Epithelial cell of proximal tubule (primary cell): ENCODE measurements at places on chromosomes 13 and 19.
A peak's percentile ranks its signal among the peaks of the same experiment; 100 is the strongest.

DNA sequence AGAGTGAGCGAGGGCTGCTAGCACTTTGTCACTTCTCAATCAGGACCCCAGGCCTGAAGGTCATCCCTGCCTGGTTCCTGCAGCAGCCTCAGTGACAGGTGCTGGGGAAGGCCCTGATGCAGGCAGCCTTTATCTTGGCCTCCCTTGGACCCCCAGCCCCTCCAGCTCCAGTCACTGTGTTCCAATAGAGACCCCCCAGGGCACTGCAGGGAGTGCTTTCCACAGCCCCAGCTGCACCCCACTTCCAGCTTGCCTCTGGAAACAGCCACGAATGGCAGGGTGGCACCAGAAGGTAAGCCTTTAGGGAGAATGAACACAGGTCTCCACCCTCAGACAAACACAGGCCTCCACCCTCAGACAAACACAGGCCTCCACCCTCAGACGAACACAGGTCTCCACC is 241.6 kb upstream of the SGCG start:
- no peak for DNase-seq

GRCh38 chr19:34033880-34034279 is 138.4 kb upstream of the LSM14A start:
- no peak for DNase-seq

GRCh38 chr13:113862191-113862930 is 1.5 kb downstream of the GAS6 start:
- no peak for DNase-seq

- no peak for DNase-seq
Measured at GRCh38 chr13:79491715-79492114, 10.8 kb downstream of the NDFIP2 start.

DNA sequence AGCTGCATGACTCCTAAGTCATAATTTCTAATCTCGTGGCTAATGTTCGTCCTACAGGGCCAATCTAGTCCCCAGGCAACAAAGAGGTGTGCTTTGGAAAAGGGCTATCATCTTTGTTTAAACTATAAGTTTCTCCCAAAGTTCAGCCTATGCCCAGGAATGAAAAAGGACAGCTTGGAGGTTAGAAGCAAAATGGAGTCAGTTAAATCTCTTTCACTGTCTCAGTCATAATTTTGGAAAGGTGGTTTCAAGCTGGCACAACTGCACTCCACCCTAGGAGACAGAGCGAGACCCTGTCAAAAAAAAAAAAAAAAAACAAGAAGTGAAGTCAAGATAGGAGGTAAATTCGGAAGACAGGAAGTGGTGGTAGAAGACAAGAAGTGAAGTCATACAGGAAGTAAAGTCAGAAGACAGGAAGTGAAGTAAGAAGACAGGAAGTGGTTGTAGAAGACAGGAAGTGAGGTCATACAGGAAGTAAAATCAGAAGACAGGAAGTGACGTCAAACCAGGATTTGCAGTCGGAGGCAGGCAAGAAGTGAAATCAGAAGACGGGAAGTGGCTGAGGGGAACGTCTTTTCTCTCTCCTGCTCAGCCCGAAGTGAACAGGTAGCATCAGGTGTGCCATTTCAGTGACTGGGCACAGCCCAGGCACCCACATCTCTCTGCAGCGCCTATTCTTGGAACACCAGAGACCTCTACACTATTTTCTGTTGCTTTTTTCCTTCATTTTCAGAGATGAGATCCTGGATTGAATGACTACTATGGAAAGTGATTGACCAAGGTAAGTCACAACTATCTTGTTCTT is 32.2 kb downstream of the GP6 start:
- peak; percentile 13 for DNase-seq

- no peak for DNase-seq
Measured at GRCh38 chr19:14629557-14629956, 45.1 kb downstream of the ADGRE3 start.

- DNase-seq, result no peak
Measured at GRCh38 chr13:80866921-80867320, 526.0 kb upstream of the SPRY2 start.

DNA sequence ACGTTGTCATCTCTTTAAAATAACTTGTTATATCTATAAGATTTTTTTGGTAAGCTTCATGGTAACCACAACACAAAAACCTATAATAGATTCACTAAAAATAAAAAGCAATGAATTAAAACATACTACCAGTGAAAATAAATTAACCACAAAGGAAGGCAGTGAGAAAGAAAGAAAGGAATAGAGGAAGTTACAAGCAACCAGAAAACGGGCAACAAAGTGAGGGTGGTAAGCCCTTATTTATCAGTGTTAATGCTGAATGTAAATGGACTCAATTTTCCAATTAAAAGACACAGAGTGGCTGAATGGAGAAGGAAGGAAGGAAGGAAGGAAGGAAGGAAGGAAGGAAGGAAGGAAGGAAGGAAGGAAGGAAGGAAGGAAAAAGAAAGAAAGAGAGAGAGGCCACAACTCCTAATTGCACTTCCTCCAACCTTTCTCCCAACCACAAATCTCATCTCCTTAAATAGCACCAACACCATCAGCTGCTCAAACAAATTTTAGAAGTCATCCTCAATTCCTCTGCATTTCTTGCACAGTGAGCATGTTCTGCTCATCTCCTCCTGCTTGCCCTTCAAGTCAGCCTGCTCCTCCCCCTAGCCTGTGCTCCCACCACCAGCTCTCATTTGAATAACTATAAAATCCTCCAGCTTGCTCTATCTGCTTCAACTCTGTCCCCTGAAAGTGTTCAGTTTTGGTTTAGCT is 48.6 kb downstream of the CCNA1 start:
- DNase-seq, result no peak

- peak; percentile 32 for DNase-seq
Measured at GRCh38 chr13:72384879-72385278, 342.6 kb downstream of the MZT1 start.

- no peak for DNase-seq
Measured at GRCh38 chr19:6739390-6739882, at the start of gene TRIP10. TRIP10 (plus strand) TSS chr19:6739680; CDS start chr19:6739762, 82 bp downstream.

DNA sequence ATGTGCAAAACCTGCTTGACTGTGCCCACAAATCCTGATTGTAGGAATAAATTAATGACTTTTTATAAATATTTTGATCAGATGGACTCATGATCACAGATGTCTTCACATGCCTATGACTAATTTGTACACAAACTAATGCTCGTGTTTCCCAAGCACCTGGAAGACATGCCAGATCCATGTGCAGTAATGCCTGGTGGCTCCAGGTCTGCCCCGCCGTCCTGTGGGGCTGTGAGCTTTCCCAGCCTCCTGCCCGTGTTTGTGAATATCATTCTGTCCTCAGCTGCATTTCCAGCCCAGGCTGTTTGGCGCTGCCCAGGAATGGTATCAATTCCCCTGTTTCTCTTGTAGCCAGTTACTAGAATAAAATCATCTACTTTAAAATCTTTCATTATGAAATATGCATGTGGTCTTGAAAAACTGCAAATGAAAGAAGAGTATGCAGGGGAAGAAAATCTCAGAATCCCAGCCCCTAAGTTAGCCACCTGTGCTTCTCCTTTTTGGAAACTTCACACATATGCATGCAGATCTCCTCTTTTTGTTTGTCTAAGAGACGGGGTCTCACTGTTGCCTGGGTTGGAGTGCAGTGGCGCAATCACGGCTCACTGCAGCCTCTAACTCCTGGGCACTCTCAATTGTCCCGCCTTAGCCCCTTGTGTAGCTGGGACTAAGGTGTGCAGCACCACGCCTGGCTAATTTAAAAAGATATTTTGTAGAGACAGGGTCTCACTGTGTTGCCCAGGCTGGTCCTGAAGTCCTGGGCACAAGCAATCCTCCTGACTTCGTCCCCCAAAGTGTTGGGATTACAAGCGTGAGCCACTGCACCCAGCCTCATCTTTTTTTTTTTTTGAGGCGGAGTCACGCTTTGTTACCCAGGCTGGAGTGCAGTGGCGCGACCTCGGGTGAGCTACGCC is 6.2 kb downstream of the RPL28 start:
- DNase-seq, result no peak

GRCh38 chr19:9850235-9850959 is 15.3 kb downstream of the PIN1 start:
- DNase-seq, result no peak

DNA sequence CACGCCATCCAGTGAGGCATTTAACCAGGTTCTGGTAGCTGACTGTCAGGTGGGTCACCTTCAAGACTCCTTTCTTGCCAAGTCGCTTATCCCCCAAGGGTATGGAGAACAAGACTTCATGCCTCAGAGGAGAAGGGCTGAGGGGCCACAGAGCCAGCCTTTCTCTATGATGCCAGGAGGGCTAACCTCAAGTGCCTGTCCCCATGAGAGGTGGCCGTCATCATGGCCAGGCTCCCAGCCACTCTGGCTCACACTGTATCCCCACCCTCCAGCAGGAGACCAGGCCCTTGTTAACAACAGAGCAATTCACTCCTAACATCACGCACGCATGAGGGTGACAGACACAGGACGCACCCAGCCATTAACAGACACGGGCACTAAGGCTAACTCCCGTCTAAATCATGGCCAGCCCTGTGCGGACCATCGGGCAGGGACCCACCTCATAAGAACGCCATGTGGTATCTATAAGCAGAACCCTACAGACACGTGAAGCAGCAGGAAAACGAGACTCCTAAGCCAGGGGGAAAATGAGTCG is 38.6 kb upstream of the ISYNA1 start:
- DNase-seq, result no peak

DNA sequence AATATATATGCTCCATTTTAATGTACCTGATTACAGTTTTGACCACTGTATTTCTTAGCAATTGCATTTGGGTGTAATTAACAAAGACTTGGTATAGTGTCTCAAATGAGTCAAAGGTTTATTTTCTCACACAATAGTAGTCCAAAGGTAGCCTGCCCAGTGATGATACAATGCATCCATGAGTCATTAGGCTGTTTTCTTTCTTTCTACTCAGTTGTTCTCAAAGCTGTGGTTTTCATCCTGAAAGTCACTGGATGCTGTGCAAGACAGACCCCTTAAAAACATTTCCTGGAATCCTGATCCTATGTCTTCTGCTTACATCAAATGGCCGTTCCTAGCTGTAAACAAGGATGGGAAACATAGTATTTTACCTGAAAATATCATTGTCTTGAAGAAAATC is 651.2 kb upstream of the MIR17HG start:
- peak; percentile 78 for DNase-seq

- DNase-seq, result no peak
Measured at GRCh38 chr19:55441692-55442321, 1.3 kb downstream of the SHISA7 start.

DNA sequence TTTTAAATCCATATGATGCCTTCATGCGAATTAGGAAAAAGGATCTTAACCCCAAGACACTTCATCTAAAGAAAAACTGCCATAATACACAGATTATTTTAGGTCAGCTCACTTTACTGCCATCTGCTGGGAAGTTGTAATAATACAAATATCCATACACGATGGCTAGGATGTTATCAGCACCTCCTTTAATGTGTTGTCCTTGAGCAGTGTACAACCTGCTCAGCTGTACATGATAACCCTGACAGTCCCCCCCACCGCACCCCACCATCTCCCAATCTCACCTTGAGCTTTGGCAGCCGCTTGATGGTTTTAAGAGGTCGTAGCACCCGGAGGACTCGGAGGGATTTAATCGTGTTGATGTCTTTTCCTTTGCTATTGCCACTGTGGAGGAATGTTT is 112.2 kb downstream of the IER2 start:
- DNase-seq, result no peak

GRCh38 chr13:96860882-96861281 is 133.4 kb downstream of the OXGR1 start:
- DNase-seq, result no peak

GRCh38 chr19:39328046-39328705 is 7.5 kb upstream of the LRFN1 start:
- no peak for DNase-seq

DNA sequence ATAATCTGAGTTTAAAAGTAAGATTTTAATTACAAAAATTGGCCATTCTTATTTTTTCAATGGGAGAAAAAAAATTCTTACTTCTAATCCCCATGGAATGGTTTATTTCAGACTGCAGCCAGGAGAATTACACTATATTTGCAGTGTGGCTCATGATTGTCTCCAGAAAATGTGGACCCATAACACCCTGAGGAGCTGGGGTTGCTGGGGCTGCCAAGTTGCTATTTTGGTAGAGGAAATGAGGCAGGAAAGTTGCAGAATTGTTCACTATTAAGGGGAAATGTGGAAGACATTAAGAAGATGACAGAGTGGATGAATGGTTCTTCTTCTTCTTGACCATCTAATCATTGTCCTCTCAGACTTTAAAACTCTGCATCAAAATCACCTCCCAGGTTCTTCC is 4.6 kb upstream of the SCEL start:
- DNase-seq, result no peak

GRCh38 chr13:67229481-67230403 is at the start of gene PCDH9:
PCDH9 (minus strand) TSS chr13:67230336; CDS start chr13:67228440, 1,896 bp downstream.
- no peak for DNase-seq

- no peak for DNase-seq
Measured at GRCh38 chr13:99501848-99502301, 603 bp downstream of the TM9SF2 start.

- DNase-seq, result no peak
Measured at GRCh38 chr13:77339408-77339807, 12.5 kb upstream of the MYCBP2 start.

DNA sequence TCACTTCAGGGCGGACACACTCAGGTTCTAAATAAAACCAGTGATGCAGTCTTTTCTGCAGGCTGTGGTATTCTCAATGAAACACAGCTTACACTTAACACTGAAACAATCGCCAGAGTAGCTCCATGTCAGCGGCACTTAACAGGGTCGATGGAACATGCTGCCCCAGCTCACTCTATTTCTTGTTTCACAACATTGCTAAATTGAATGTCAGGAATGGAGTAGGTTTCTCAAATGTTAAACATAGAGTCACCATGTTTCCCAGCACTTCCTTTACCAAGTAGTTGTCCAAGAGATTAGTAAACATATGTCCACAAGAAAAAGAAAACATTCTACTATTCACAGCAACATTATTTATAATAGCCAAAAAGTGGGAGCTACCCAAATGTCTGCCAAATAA is 306.9 kb downstream of the SLITRK6 start:
- no peak for DNase-seq

DNA sequence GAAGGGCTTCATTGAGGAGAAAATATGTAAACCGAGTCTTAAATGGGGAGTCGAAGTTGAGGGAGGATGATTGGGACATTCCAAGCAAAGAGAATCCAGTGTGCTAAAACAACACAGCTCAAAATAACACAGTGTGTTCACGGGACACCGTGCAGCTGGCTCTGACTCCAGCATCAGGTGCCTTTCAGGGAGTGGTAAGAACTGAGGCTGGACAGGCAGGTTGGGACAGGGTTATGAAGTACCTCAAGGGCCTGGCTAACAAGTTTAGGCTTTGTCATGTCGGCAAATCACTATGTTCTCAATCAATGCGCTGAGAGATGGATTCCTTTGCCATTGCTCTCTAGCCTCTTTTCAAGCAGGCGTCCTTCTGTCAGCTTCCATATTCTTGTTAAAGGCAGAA is 27.5 kb upstream of the WDFY2 start:
- no peak for DNase-seq

GRCh38 chr19:49497789-49498103 is 1.5 kb downstream of the RPS11 start:
- DNase-seq, result no peak
